Neuronal stem cell (in vitro differentiated cells): ENCODE measurements at places on chromosomes 16 and 17.

- no peak for DNase-seq
Observed at GRCh38 chr17:13129356-13129755, 111.5 kb upstream of the ELAC2 start.

GRCh38 chr16:84730406-84731106 lies 30.8 kb downstream of the USP10 start:
- DNase-seq = no peak

DNA sequence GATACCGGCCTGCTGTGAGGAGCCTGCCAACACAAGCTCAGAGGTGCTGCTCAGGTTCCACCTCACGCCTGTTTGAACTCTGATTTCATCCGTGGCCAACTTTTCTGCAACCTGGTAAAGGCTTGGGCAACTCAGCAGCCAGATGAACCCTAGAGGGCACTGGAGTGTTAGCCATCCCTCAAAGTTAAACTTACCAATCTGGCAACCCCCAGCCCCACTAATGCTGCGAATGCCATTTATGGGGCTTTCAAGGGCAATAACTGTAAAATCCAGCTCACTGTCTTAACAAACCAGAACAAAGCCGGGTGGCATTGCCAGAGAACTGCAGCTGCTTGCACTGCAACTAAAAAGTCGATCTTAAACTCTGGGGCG lies 105.5 kb downstream of the AXIN2 start:
- no peak for DNase-seq

DNA sequence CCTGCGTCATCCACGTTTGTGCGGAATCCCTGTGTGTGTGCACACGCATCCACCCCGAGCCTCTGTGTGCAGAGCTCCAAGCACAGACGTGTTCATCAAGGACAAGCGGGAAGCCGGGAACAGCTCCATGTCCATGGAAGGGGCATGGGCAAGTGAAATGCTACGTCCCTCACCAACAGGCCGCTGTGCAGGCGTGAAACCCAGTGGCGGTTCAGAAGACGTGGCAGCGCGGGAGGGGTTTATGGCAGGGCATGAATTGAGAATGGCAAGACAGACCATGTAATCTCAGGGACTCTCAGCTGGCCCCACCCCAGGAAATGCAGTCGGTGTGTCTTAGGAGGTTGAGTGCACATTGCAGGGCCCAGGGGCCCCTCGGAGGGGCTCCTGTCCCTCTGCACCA lies 52.7 kb downstream of the TBC1D16 start:
- no peak for DNase-seq
